Activated CD4-positive, alpha-beta T cell treated with anti-CD3 and anti-CD28 coated beads for 24 hours (primary cell): ENCODE measurements at places on chromosomes 7 and 10.

DNA sequence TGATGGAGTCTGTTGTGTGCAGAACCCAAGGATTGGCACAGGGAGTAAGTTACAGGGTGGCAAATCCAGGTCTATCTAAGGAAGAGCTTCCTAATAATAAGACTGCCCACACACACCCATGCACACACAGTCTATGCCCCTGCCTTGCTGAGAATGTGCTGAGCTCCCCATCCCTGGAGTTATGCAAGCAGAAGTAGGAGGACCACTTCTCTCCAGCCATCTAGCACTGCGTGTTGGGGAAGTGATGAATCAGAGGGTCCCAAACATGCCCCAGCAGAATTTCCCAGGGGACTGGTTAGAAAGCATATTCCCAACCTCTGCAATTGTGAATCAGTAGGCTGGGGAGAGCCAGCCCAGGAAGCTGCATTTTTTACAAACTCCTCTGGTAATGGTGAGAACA lies 117.2 kb downstream of the CDH23 start:
- no peak for DNase-seq

DNA sequence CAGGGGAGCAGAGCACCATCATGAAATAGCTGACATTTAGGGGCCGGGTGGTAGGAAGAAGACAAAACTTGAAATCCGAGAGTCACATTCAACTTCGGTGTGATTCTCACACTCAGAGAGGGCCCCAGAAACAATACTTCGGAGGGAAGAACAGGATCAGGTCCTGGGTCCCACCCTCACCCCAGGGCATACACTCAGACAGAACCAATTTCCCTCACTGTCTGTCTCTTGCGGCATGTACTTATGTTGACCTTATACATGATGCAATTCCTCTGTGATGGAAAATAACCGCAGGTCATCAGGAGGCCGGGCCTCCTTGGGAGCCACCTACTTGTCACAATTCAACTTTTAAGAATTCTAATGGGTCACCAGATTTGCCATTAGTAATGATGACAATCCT lies 26.3 kb upstream of the HMX3 start:
- DNase-seq = no peak

DNA sequence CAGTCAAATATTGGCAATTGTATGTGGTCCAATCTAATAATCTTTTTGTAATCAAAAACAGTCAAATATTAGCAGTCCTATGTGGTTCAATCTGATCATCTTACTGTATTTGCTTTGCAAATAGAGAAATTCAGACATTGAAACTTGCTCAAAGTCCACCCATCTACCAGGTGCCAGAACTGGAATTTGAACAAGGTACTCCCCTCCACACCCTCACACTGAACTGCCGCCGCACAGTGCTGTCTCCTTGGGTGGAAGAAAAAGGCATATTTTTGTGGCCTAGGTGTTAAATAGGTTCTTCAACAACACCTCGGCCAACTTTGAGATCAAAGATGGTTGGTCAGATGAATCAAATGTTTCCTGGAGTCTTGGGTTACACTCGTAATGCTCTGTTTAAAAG lies 544.2 kb upstream of the GALNT17 start:
- DNase-seq = no peak

DNA sequence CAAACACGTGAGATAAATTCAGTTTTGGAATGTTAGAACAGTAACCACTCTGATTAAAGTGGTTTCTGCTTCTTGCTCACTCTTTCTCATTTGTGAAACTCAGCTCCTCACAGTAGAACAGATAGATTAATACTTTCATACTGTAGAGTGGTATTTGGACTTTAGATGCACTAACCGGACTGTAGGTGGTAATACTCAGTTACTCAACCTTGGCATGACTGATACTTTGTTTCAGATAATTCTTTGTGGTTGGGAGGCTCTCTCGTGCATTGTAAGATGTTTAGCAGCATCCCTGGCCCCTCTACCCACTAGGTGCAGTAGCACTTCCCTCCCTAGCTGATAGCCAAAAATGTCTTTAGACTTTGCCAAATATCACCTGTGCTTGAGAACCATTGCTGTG lies 37.6 kb downstream of the MCU start:
- no peak for DNase-seq

DNA sequence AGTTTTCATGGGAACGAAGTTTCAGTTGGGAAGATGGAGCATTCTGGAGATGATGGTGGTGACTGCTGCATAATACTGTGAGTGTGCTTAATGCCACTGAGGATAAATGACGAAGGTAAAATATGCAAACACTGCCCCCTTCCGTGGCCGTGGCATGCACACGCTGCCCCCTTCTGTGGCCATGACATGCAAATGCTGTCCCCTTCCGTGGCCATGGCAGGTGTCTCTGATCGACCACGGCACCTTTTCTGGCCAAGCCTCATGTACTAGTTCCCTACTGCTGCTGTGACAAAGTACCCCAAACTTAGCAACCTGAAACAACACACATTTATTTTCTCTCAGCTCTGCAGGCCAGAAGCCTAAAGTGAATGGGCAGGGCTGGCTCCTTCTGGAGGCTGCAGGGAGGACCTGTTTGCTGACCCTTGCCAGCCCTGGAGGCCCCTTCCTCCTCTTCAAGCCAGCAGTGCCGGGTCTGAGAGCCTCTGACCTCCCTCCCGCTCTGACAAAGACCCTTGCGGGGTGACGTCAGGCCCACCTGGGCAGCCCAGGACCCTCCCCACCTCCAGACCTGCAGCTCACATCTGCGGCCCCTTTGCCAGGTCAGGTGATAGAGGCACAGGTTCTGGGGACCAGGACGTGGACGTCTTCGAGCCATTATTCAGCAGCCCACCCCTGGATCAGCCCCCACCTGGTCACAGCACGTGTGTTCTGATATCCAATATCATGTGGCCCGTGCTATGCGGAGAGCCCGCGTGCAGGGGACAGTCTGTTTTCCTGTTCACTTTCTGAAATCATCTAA lies 82.0 kb downstream of the MICALL2 start:
- DNase-seq = no peak

DNA sequence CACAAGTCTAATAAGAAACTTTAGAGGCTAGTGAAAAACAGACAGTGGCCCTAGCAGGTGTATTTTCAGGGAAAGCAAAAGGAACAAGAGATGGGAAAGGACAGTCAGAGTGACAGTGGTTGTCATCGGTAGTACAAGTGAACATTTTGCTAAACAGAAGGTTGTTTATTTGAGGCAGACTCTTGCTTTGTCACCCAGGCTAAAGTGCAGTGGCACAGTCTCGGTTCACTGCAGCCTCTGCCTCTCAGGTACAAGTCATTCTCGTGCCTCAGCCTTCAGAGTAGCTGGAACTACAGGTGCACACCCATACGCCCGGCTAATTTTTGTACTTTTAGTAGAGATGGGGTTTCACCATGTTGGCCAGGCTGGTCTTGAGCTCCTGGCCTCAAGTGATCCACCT lies 195.8 kb downstream of the RELN start:
- no peak for DNase-seq

DNA sequence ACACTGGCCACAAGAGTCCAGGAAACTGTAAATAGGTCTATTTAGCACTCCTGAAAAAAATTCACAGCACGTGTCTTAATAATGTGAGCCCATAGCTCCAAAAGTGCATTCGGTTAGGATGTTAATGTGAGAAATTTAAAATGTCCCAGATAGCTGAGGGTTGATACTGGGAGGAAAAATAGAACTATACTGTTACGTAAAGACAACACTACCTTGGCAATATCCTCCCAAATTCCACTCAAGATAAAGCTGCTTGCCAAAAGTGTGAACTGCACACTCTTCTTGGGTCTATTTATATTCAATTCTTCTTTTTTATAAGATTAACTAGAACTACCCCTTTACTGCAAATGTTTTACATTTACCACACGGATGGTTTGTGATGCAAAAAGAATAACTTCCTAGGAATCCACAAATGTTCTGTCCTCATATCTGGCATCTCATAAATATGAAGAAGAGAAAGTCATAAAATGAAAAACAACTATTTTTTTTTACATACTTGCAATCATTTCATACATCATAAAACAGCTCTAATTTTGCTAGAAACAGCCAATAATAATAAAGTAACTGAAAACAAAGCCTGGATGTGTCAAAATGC lies 10.4 kb downstream of the RAB11FIP2 start:
- DNase-seq = no peak

- DNase-seq = no peak
These were observed 3.6 kb upstream of the GPR146 start for GRCh38 chr7:1040790-1041189.

DNA sequence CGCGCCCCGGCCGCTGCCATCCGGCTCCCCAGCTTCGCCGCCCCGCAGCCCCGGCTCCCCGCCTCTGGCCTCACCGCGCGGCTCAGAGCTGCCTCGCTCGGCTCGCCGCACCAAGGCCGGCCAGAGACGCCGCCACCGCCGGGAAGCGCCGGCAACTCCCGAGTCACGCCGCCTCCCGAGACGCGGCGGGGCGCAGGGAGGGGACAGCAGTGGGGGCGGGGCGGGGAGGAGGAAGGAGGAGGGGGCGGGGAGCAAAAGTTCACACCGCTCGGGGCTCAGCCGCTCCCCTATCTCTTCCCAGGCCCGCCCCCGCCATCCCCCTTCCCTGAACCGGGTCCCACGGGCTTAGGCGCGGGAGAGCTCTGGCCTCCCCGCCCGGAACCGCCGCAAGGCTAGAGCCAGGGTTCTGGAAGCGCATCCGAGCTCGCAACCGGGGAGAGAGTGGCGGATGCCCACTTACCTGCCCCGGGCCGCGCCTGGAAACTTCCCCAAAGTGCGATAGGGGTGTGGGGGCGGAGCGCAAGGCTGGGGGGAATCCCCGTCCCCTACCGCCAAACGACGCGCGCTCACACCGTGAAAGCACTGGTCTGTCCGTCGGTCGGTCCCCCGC lies 1.0 kb downstream of the CHST15 start:
- peak; percentile 30 for DNase-seq

DNA sequence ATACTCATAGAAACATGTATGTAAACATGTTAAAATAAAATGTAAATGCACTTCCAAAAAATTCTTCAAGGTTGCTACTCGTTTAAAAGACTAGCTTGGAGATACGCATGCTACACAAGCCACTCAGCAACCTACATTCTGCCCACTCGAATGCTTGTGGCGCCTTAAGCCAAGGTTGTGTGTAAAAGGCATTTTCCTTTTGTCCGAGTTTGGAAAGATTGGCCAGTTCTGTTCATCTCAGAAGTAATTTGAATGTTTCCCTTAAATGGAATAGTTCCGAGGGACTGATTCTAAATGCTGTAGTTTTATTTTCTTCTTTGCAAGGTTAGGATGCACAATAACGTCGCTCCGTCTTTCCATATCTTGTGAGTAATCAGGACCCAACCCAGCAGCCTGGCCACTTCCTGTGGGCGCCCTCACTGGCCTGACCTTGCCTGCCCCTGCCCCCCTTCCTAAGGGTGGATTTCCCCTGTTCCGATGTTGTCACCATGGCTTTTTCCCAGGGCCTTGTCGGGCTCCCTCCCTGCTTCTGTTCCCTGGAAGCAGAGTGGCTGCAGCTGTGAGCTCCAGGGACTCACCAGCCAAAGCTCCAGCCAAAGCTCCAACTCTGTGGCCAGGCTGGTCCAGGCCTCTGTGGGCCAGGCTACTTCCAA lies 70.6 kb downstream of the PTPRE start:
- no peak for DNase-seq

- peak; percentile 36 for DNase-seq
These were observed 106.4 kb downstream of the ZRANB1 start for GRCh38 chr10:125048094-125048864.

DNA sequence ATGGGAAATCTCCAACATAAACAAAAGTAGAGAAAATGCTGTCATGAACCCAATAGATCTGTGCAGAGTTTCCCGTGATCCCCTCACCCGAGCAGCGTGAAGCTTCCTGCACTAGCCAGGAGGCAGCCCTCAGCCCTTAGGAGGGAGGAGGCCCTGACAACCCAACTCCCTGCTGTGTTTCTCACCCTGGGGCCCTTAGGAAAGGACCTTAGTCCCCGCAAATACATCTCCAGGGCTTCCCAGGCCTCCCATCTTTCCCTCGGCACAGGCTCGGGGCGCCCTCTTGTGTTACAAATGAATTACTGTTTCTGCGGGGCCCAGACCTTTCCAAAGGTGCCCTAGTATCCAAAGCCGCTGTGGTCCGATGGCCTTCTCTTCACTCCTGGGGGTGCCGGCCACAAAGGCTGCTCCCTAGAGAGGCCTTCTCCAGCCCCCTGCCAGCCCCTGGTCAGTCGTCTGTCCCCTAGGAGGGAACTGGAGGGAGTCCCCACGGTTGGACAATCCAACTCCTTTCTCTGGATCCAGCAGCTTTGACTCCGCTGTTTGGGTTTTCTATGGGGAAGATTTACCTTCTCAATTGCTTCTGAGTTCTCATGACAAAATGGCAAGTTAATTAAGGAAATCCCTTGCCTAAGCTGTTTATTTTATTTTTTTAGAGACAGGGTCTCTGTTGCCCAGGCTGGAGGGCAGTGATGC lies 49.9 kb upstream of the SH2B2 start:
- peak; percentile 30 for DNase-seq

DNA sequence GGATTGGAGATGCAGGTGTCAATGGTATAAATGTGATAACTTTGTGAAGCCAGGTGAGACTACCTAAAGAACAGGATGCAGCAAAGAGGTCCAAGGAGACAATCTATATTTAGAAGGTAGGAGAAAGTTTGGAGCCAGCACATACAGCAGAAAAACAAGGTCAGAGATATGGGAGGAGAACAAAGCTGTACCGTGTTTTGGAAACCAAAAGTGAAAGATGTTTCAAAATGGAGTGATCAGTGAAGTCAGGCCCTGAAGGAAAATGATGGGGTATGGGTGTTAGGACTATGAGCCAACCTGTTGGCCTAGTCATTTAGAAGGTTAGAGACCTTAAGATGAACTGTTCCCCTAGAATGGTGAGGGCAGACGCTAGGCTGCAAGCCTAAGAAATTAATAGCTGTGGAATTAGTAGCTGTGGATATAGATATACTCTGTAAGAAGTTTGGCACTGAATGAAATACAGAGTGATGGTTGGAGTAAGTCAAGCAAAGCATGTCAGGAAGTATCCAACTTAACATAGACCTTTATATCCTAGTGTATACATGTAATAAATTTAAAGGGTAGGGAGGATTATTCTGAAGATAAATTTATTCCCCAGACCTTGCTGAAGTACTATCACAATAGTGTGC lies 149.8 kb upstream of the WNT16 start:
- DNase-seq = no peak

DNA sequence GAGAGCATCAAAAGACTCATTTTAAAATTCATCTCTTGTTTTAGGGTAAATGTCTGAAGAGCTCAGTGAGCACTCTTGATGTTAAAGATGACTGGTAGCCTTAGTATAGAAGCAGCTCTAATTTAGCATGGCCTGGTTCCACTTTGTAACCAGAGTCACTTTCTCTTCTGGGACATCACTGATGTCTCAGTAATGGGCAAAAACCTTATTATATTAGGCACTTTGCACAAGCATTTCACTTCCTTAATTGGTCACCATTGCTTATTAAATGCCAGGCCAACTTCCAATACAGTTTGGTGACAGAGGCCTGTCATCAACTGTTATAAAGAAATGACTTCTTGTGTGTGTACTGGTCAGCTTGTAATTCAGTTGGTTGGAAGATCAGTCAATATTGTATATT lies 53.0 kb downstream of the STEAP1B start:
- no peak for DNase-seq

GRCh38 chr10:62689712-62690111 lies 114.8 kb upstream of the ADO start:
- no peak for DNase-seq

- DNase-seq = no peak
These were observed 1206.0 kb upstream of the LRRTM3 start for GRCh38 chr10:65719790-65720189.

GRCh38 chr10:70925377-70926225 lies 37.2 kb upstream of the PCBD1 start:
- peak; percentile 41 for DNase-seq
